ENCODE measurements at places on chromosomes 4 and X.

DNA sequence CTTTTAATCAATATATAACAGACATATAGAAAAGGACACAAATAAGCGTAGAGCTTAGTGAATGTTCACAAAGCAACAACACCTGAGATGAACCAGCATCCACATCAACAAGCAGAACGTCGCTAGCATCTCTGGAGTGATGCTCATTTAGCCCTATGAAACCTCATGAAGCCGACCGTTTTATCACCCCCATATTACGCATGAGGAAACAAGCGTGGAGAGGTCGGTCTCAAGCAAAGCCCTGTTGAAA is 524 bp upstream of the RPS3A start:
- no peak for DNase-seq
- H3K4me1 ChIP-seq = peaks cover 29% of the 10 kb centered on the region
- H3K36me3 ChIP-seq = peaks cover 30% of the 10 kb centered on the region
- H3K27ac ChIP-seq = peak overlapping the region; percentile 91
- H3K27me3 ChIP-seq = no peaks in the 10 kb centered on the region

GRCh38 chr4:110617075-110617640 is 5.7 kb downstream of the PITX2 start:
- peaks cover 100% of the 10 kb centered on the region for H3K27me3 ChIP-seq
- no peak overlapping the region for H3K27ac ChIP-seq
- peaks cover 10% of the 10 kb centered on the region for H3K4me1 ChIP-seq
- no peak overlapping the region for H3K4me3 ChIP-seq
- no peaks in the 10 kb centered on the region for H3K36me3 ChIP-seq

DNA sequence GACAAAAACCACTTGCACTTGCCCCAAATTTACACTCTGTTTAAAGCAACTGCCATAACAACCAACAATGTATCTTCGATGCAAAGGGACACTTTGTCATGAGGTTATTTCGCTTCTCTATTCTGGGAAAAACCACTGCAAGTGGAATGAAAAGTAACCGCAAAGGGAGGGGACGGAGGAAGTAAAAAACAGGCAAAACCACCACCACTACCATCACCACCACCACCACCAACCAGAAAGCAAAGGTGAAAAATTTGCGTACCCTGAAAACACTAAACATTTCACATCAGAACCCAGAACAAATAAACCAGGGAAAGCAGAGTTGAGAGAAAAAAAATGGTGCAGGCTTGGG is 1.2 kb upstream of the N4BP2 start:
- peaks cover 36% of the 10 kb centered on the region for H3K4me1 ChIP-seq
- H3K27me3 ChIP-seq = no peaks in the 10 kb centered on the region
- H3K36me3 ChIP-seq = no peaks in the 10 kb centered on the region
- peak overlapping the region; percentile 98 for H3K27ac ChIP-seq
- peak overlapping the region; percentile 92 for H3K4me3 ChIP-seq
- peak; percentile 79 for DNase-seq

DNA sequence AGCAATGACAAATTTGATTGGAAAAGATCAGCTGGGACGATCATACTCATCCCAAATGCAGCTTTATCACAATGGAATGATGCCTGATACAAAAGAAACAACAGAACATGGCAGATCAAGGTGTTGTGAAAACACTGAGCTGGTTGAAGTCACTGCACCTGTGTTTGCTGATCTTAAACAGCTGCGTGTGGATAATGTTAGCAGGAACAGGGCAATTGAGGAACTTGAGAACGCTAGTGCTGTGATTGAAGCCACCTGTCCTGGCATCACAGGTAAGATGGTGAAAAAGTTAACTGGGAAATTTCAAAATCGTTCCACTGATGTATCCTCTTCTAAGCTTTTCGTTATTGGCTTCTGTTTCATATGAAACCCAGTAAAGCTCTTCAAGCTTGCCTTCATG is 27.4 kb upstream of the SOD3 start:
- H3K27me3 ChIP-seq = no peaks in the 10 kb centered on the region
- no peak overlapping the region for H3K4me3 ChIP-seq
- peaks cover 7% of the 10 kb centered on the region for H3K4me1 ChIP-seq
- no peaks in the 10 kb centered on the region for H3K36me3 ChIP-seq
- no peak overlapping the region for H3K27ac ChIP-seq

- no peak for DNase-seq
- H3K4me3 ChIP-seq = no peak overlapping the region
- H3K27me3 ChIP-seq = peaks cover 2% of the 10 kb centered on the region
Measured at GRCh38 chrX:16528620-16529019, 121.3 kb upstream of the S100G start.

- H3K27me3 ChIP-seq = no peaks in the 10 kb centered on the region
- H3K36me3 ChIP-seq = no peaks in the 10 kb centered on the region
- DNase-seq = no peak
- H3K4me1 ChIP-seq = no peaks in the 10 kb centered on the region
- no peak overlapping the region for H3K4me3 ChIP-seq
Measured at GRCh38 chr4:4341861-4342650, 44.8 kb upstream of the NSG1 start.

GRCh38 chrX:131671735-131672134 is 127.9 kb downstream of the OR13H1 start:
- H3K36me3 ChIP-seq = no peaks in the 10 kb centered on the region
- no peak for DNase-seq
- no peak overlapping the region for H3K4me3 ChIP-seq
- H3K27ac ChIP-seq = no peak overlapping the region

- H3K4me3 ChIP-seq = no peak overlapping the region
- no peaks in the 10 kb centered on the region for H3K36me3 ChIP-seq
- peak; percentile 26 for DNase-seq
- H3K27ac ChIP-seq = peak overlapping the region; percentile 46
- H3K4me1 ChIP-seq = peaks cover 12% of the 10 kb centered on the region
Measured at GRCh38 chrX:79138658-79139241, 5.7 kb upstream of the GPR174 start.

DNA sequence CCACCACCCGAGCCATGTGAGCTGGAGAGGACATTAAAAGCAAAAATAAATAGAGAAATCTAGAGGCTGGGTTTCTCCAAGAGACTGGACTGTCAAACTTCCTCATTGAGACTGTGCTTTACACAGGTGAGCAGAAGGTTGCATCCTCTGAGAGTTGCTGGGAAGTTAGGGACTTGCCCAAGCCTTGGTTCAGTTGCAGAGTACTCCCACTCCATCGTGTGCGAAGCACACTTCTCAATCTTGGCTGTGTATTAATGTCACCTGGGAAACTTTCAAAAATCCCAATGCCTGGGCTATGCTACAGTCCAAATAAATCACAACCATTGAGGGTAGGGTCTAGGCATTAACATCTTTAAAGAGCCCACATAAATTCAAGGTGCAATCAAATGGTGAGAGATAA is 89.2 kb downstream of the ZNF330 start:
- H3K4me3 ChIP-seq = no peak overlapping the region
- no peak for DNase-seq
- no peaks in the 10 kb centered on the region for H3K27me3 ChIP-seq
- H3K4me1 ChIP-seq = peaks cover 61% of the 10 kb centered on the region
- no peaks in the 10 kb centered on the region for H3K36me3 ChIP-seq

DNA sequence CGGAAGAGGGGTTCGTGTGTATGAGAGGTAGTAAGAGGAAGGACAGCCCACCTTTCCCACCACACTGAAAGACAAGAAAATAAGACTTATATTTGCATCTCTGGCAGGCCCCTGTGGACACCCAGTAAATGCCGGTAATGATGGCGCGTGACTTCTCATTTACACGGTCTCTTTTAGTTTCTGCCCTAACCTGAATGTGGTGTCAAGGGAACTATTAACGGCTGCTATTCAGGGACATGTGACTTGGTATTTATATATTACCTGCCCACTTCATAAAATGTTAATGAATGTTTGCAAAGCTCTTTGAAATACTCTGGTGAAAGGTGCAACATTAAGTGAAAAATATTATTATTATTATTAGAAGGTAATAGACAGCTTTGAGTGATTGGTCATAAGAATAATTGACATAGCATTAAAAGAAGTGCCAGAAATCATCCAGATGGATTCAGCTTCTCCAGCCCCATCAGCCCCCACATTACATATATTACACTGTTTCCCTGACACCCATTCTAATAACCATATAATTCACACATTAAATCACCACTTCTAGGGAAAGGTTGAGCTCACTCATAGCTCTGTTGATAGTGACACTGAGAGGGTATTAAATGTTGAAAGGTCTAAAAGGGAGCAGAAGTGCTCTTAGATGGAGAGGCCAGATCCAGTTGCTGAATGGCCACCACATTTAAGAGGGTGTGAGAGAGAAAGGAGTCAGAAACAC is 83.0 kb upstream of the BEND4 start:
- no peaks in the 10 kb centered on the region for H3K36me3 ChIP-seq
- no peaks in the 10 kb centered on the region for H3K4me1 ChIP-seq
- H3K27ac ChIP-seq = no peak overlapping the region
- H3K27me3 ChIP-seq = no peaks in the 10 kb centered on the region

DNA sequence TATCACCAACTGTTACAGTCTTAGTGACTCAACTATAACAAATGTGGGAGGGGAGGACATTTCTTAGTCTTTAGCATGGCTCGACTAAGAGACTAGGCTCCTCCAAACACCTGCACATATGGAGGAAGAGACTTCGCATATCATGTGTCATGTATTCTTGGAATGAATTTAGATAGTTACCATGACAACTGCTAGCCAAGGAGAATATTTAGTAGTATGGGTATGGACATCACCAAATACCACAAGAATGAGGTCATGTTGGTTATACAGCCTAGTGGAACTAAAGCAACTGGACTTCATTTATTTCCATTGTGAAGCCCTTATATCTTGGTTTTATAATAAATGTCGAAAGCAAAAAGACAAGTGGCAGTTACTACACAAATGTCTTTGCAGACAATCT is 512.3 kb downstream of the CFAP47 start:
- DNase-seq = no peak
- no peak overlapping the region for H3K27ac ChIP-seq
- H3K36me3 ChIP-seq = no peaks in the 10 kb centered on the region
- no peaks in the 10 kb centered on the region for H3K4me1 ChIP-seq

DNA sequence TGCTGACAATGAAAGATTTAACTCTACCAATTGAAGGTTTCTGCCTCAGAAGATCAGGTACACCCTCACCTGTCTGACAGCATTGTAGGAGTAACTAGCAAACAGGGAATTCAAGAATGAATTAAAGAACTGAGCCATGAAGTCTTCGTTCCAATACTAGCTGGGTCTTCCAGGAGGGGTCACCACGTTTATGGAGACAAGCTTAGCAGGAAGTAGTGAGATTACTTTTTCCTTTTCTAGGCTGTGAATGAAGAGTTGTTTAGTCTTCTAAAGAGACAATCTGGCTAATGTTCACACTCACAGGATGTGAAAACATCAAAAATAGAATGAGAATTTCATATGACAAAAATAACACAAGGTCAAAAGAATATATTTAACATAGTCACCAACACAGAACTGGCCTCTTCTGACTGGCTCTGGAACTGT is 54.9 kb downstream of the REELD1 start:
- no peaks in the 10 kb centered on the region for H3K27me3 ChIP-seq
- no peaks in the 10 kb centered on the region for H3K4me1 ChIP-seq
- H3K36me3 ChIP-seq = no peaks in the 10 kb centered on the region
- no peak for DNase-seq

- DNase-seq = no peak
- H3K27me3 ChIP-seq = no peaks in the 10 kb centered on the region
- H3K36me3 ChIP-seq = no peaks in the 10 kb centered on the region
- no peak overlapping the region for H3K27ac ChIP-seq
Measured at GRCh38 chr4:112881842-112882241, 167.6 kb upstream of the ANK2 start.

- no peaks in the 10 kb centered on the region for H3K27me3 ChIP-seq
- no peak overlapping the region for H3K4me3 ChIP-seq
- H3K4me1 ChIP-seq = no peaks in the 10 kb centered on the region
- H3K27ac ChIP-seq = no peak overlapping the region
- peaks cover 88% of the 10 kb centered on the region for H3K36me3 ChIP-seq
- no peak for DNase-seq
Measured at GRCh38 chr4:48602763-48603162, 112.7 kb downstream of the ZAR1 start.

GRCh38 chrX:13232484-13232883 is 87.4 kb downstream of the ATXN3L start:
- no peak for DNase-seq
- H3K27me3 ChIP-seq = no peaks in the 10 kb centered on the region
- no peaks in the 10 kb centered on the region for H3K4me1 ChIP-seq
- H3K4me3 ChIP-seq = no peak overlapping the region
- H3K27ac ChIP-seq = no peak overlapping the region
- no peaks in the 10 kb centered on the region for H3K36me3 ChIP-seq

DNA sequence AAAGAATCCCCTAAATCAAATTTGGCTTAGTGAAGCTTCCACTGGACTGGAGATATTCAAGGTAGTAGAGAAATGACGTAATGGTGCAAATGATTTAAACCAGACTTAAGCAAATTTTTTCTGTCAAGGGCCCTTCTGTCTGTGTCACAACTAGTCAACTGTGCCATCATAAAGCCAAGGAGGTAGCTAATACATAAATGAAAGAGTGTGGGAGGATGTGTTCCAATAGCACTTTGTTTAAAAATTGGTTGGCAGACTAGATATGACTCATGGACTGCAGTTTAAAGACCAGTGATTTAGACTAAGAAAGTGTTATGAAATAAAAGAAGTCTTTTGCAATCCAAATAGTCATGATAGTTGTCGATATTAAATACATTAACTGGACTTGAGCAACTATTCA is 24.3 kb upstream of the TEX13C start:
- H3K4me1 ChIP-seq = peaks cover 31% of the 10 kb centered on the region
- H3K27ac ChIP-seq = no peak overlapping the region
- no peaks in the 10 kb centered on the region for H3K27me3 ChIP-seq
- H3K4me3 ChIP-seq = no peak overlapping the region
- H3K36me3 ChIP-seq = no peaks in the 10 kb centered on the region
- DNase-seq = peak; percentile 37

DNA sequence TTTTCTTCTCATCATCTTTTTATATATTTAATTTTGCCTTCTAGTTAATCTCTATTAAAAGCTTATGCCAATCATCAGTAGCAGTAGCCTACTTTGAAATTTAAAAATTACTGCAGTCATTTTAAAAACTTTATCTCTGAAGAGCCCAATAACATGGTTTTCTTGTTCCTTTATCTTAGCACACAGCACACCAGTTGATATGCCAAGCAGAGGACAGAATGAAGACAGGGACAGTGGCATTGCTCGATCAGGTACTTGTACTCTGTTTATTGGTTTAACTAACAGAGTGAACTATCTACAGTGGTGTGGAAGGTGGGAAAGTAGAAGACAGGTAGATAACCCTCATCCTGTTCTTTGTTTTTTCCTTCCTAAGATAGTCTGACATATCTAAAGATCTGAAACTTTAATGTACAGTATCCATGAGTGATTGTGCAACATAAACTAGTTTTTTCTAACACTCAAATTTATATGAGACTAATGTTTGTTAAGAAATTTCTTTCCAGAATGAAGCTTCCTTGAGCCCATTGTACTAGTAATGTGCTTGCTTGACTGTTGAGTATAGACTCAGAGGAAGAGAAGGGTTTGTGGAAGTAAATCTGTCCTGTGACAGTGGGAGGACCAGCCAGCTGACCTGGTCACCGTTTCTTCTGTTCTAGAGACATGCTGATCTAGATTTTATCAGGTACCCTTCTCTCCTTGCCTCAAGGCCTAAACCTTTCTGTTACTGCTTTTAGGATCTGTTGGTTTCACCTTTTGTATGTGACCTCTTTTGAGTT is 66.6 kb downstream of the FNIP2 start:
- peaks cover 43% of the 10 kb centered on the region for H3K36me3 ChIP-seq
- no peaks in the 10 kb centered on the region for H3K27me3 ChIP-seq
- H3K4me3 ChIP-seq = no peak overlapping the region
- no peak for DNase-seq

All from CD14-positive monocyte (primary cell).